ENCODE measurements at places on chromosomes 6 and 20. TPM values are rescaled to one million over a fixed set of nuclear protein-coding genes. Genes with fewer than 3 reads are reported as not detected.

The COL10A1 gene
- total RNA-seq = not detected

DNA sequence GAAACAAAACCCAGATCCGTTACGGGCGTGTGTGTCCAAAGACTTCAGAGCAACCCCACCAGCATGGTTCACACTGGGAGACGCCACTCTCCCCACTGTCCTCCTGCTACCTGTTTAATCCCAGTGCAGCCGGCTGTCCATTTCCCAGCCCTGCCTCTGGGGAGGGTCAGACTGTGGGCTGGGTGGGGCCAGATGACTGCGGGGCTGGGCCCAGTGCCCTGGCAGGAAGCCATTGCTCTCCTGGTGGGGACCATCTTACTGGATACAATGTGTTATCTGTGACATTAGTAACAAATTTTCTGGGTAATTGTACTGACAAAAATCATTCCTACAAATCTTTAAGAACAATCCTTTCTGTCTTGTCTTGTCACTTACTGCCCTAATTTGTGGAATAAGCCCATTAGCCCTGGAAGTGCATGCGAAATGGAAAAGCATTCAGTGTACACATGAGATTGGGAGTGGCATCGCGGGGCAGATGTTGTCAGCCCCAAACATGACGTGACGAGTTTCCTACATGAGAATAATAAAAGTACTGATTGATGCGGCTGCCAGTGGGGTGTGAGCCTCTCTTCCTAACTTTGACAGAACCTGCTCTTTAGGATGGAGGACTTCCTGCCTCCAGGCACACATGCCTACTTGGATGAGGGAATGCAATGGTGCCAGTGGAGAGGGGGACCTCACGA is 37.9 kb upstream of the PCMTD2 start:
- DNase-seq = no peak
- no peaks in the 10 kb centered on the region for H3K27me3 ChIP-seq
- peaks cover 12% of the 10 kb centered on the region for H3K4me1 ChIP-seq
- H3K36me3 ChIP-seq = no peaks in the 10 kb centered on the region
- H3K27ac ChIP-seq = no peak overlapping the region
- H3K4me3 ChIP-seq = no peak overlapping the region

GRCh38 chr6:133241901-133242636 is 912 bp downstream of the EYA4 start:
- H3K4me1 ChIP-seq = peaks cover 31% of the 10 kb centered on the region
- no peaks in the 10 kb centered on the region for H3K36me3 ChIP-seq
- H3K4me3 ChIP-seq = peak overlapping the region; percentile 42
- H3K27me3 ChIP-seq = peaks cover 47% of the 10 kb centered on the region
- peak; percentile 35 for DNase-seq
- no peak overlapping the region for H3K27ac ChIP-seq

GRCh38 chr6:90415178-90415577 is 118.5 kb upstream of the BACH2 start:
- H3K27me3 ChIP-seq = no peaks in the 10 kb centered on the region
- H3K27ac ChIP-seq = no peak overlapping the region
- H3K4me1 ChIP-seq = peaks cover 7% of the 10 kb centered on the region
- no peaks in the 10 kb centered on the region for H3K36me3 ChIP-seq
- DNase-seq = no peak

- no peaks in the 10 kb centered on the region for H3K36me3 ChIP-seq
- H3K27me3 ChIP-seq = no peaks in the 10 kb centered on the region
- H3K4me3 ChIP-seq = no peak overlapping the region
- H3K27ac ChIP-seq = no peak overlapping the region
Observed at GRCh38 chr6:161869491-161869890, 595.6 kb upstream of the AGPAT4 start.

The HCK gene
- not detected for total RNA-seq

The WFDC12 gene
- not detected for total RNA-seq

The HLA-B gene
- 1,907 TPM for total RNA-seq

DNA sequence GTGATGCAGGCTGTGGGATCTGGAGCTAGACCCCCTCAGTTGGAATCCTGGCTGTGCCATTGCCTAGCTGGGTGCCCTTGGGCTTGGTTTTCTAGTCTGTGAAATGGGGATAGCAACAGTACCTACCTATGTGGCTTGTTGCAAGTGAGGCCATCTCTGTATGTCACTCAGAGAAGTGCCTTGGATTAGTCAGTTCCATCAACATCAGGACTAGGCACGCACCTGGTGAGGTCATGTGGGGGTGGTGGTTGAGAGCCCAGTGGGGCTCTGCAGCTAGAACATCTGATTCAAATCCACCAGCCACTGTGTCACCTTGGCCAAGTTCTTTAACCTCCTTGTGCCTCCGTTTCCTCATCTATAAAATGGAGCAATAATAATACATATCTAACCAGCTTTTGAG is 12.5 kb downstream of the TCF15 start:
- DNase-seq = no peak
- H3K27ac ChIP-seq = no peak overlapping the region
- H3K4me1 ChIP-seq = no peaks in the 10 kb centered on the region
- H3K4me3 ChIP-seq = no peak overlapping the region
- no peaks in the 10 kb centered on the region for H3K27me3 ChIP-seq
- no peaks in the 10 kb centered on the region for H3K36me3 ChIP-seq

DNA sequence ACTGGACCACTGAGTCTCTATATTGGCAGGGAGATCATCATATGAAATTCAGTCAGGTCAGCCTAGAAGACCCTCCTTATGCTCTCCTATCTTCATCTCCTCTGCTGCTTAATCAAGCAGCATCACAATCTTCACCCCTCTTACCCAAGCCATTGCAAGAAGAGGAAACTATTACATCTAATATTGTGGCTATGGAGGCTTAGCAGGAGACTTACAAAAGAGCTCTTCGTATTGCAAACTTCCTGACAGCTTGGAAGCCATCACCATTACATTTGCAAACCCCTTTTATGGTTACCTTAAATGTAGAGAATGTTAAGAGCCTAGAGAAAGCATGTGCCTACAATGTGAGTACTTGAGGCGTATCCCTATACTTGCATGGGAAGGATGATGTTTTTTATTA is 87.2 kb upstream of the STXBP5 start:
- no peak for DNase-seq
- H3K4me3 ChIP-seq = no peak overlapping the region
- no peaks in the 10 kb centered on the region for H3K4me1 ChIP-seq
- H3K27ac ChIP-seq = no peak overlapping the region
- H3K36me3 ChIP-seq = no peaks in the 10 kb centered on the region

GRCh38 chr6:66478705-66479104 is 771.7 kb upstream of the EYS start:
- no peaks in the 10 kb centered on the region for H3K36me3 ChIP-seq
- H3K4me1 ChIP-seq = no peaks in the 10 kb centered on the region
- DNase-seq = peak; percentile 4
- H3K27me3 ChIP-seq = no peaks in the 10 kb centered on the region

GRCh38 chr6:16752206-16752866 is 8.9 kb downstream of the ATXN1 start:
- no peak for DNase-seq
- no peaks in the 10 kb centered on the region for H3K36me3 ChIP-seq
- H3K4me1 ChIP-seq = peaks cover 100% of the 10 kb centered on the region
- H3K4me3 ChIP-seq = no peak overlapping the region
- peak overlapping the region; percentile 48 for H3K27ac ChIP-seq
- no peaks in the 10 kb centered on the region for H3K27me3 ChIP-seq

GRCh38 chr6:147005499-147005898 is 198.7 kb upstream of the STXBP5 start:
- H3K4me3 ChIP-seq = no peak overlapping the region
- no peak for DNase-seq
- no peak overlapping the region for H3K27ac ChIP-seq
- H3K36me3 ChIP-seq = no peaks in the 10 kb centered on the region

The XKR7 gene
- total RNA-seq = 0.37 TPM

GRCh38 chr6:44468835-44469234 is 81.3 kb downstream of the CDC5L start:
- H3K4me1 ChIP-seq = peaks cover 5% of the 10 kb centered on the region
- H3K27me3 ChIP-seq = no peaks in the 10 kb centered on the region
- no peak overlapping the region for H3K27ac ChIP-seq
- DNase-seq = no peak

GRCh38 chr20:58447511-58448391 is 58.7 kb downstream of the VAPB start:
- H3K27ac ChIP-seq = no peak overlapping the region
- H3K4me1 ChIP-seq = no peaks in the 10 kb centered on the region
- peak; percentile 73 for DNase-seq
- no peaks in the 10 kb centered on the region for H3K27me3 ChIP-seq

GRCh38 chr6:132730560-132730959 is 16.7 kb upstream of the VNN1 start:
- H3K4me1 ChIP-seq = peaks cover 5% of the 10 kb centered on the region
- H3K4me3 ChIP-seq = no peak overlapping the region
- no peak for DNase-seq
- peak overlapping the region; percentile 68 for H3K27ac ChIP-seq

Measured in stomach (tissue), 19 donors.